ENCODE measurements at places on chromosomes 4 and X. TPM values are rescaled to one million over a fixed set of nuclear protein-coding genes. Genes with fewer than 3 reads are reported as not detected.

GRCh38 chrX:19373351-19373891 lies 29.7 kb downstream of the PDHA1 start:
- H3K27me3 ChIP-seq, result no peaks in the 10 kb centered on the region
- no peaks in the 10 kb centered on the region for H3K36me3 ChIP-seq
- no peak for DNase-seq
- no peak overlapping the region for H3K27ac ChIP-seq

GRCh38 chr4:16817286-16817685 lies 81.2 kb downstream of the LDB2 start:
- no peaks in the 10 kb centered on the region for H3K36me3 ChIP-seq
- H3K27me3 ChIP-seq, result no peaks in the 10 kb centered on the region
- peaks cover 6% of the 10 kb centered on the region for H3K4me1 ChIP-seq
- DNase-seq, result no peak
- H3K4me3 ChIP-seq, result no peak overlapping the region

Gene SGCB
- polyA plus RNA-seq, result 4.8 TPM

Gene RIPPLY1
- polyA plus RNA-seq, result 0.41 TPM
